ENCODE measurements at places on chromosomes 3 and 15. TPM values are rescaled to one million over a fixed set of nuclear protein-coding genes. Genes with fewer than 3 reads are reported as not detected.

DNA sequence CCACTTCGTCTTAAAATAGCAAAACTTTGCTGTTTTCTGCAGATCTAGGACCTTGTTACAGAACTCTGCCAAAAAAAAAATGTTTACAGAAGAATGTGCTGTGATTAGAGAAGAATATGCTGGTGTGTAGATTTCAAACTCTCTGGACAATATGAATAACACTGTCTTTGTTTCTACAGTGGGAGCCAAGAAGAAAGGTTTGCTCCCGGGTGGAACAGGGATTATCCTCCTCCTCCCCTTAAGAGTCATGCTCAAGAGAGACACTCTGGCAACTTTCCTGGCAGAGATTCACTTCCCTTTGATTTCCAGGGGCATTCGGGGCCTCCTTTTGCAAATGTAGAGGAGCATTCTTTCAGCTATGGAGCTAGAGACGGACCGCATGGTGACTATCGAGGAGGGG is 27.3 kb downstream of the RBM6 start:
- H3K27ac ChIP-seq, result no peak overlapping the region
- no peak for DNase-seq
- H3K36me3 ChIP-seq, result no peaks in the 10 kb centered on the region
- no peaks in the 10 kb centered on the region for H3K27me3 ChIP-seq

Gene SLCO2A1
- total RNA-seq, result 15.9 TPM

GRCh38 chr3:138450181-138450580 is 15.8 kb downstream of the ESYT3 start:
- no peak overlapping the region for H3K4me3 ChIP-seq
- no peak overlapping the region for H3K27ac ChIP-seq
- H3K4me1 ChIP-seq, result no peaks in the 10 kb centered on the region
- DNase-seq, result peak; percentile 11
- H3K36me3 ChIP-seq, result no peaks in the 10 kb centered on the region

GRCh38 chr3:183629546-183630301 is 5.7 kb upstream of the KLHL24 start:
- DNase-seq, result no peak
- no peaks in the 10 kb centered on the region for H3K36me3 ChIP-seq
- no peaks in the 10 kb centered on the region for H3K4me1 ChIP-seq
- no peak overlapping the region for H3K27ac ChIP-seq
- no peaks in the 10 kb centered on the region for H3K27me3 ChIP-seq

DNA sequence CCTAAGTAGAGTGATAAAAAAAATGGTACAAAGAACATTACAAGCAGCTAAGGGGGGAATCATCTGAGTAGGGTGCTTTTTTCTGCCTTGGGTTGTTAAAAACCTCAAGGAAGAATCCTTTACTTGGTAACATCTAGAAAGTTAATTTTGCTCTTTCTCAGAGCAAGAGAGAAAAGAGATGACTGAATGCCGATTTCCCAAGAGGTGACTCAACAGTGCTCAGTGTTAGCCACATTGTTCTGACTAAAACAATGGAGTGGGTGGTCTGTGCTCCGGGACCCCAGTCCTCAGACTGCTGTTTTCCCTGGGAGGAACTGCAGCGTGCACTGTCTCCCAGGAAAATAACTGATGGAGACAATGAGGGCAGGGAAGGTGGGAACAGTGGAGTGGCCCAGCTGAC is 41.1 kb upstream of the RASGRP1 start:
- H3K27me3 ChIP-seq, result no peaks in the 10 kb centered on the region
- no peak overlapping the region for H3K4me3 ChIP-seq
- H3K27ac ChIP-seq, result no peak overlapping the region
- no peaks in the 10 kb centered on the region for H3K4me1 ChIP-seq
- DNase-seq, result no peak

Gene AQP9
- total RNA-seq, result not detected

Gene NRROS
- total RNA-seq, result 10.7 TPM

Gene AGTR1
- not detected for total RNA-seq

GRCh38 chr15:100737214-100737613 is 134.8 kb downstream of the ASB7 start:
- DNase-seq, result no peak
- H3K36me3 ChIP-seq, result no peaks in the 10 kb centered on the region
- H3K27me3 ChIP-seq, result no peaks in the 10 kb centered on the region
- H3K4me1 ChIP-seq, result peaks cover 12% of the 10 kb centered on the region
- no peak overlapping the region for H3K4me3 ChIP-seq

Gene KCNMB2
- not detected for total RNA-seq

DNA sequence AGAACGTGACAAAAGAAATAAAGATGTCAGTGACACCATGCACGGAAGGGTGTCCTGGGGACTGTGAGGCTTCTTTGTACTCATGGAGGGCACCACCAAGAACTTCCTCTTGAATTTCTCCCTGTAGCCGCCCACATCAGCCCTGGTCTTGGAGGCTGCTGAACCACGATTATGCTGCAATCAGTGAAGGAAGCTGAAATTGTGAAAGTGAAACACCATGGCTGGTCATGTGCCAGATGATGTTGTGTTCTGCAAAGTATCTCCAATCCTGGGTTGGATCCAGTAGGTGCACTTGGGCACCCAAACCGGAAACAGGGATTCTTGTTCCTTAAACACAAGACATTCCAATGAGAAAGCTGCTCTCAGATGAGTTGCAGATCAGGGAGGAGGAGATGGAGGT is 104.4 kb upstream of the GOLGA6L6 start:
- no peak overlapping the region for H3K4me3 ChIP-seq
- no peaks in the 10 kb centered on the region for H3K27me3 ChIP-seq
- peak; percentile 65 for DNase-seq

- DNase-seq, result no peak
- H3K27me3 ChIP-seq, result no peaks in the 10 kb centered on the region
- H3K36me3 ChIP-seq, result no peaks in the 10 kb centered on the region
- no peaks in the 10 kb centered on the region for H3K4me1 ChIP-seq
- H3K27ac ChIP-seq, result no peak overlapping the region
Observed at GRCh38 chr15:93762036-93762435, 469.3 kb upstream of the MCTP2 start.

DNA sequence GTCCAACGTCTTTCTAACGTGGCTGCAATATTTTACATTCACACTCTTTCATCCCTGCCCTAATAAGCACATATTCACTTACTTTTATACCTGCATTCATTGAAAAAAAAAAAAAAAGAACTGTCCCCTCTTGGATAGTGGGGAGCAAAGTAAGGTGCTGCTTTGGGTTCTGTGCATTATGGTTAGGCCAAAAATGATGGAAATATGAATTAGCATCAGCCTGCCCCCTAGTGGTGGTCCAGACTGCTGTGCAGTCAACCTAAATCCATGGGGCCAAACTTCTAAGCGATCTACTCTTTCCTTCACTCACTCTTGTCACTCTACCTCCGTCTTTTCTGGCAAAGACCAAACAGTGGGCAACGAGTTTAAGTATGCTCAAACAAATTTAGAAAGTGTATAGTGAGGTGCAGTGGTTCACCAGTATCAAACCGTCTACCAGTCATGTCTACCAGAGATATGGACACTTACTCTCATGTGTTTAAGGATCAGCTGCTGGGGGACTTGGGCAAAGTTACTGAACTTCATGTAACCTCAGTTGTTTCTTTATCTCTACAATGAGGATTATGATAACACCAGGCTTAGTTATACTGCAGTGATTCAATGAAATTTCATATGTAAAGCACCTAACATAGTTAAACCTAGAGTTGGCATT is 61.5 kb upstream of the GRM7 start:
- H3K36me3 ChIP-seq, result no peaks in the 10 kb centered on the region
- DNase-seq, result peak; percentile 49
- H3K27ac ChIP-seq, result no peak overlapping the region
- no peaks in the 10 kb centered on the region for H3K27me3 ChIP-seq
- no peaks in the 10 kb centered on the region for H3K4me1 ChIP-seq

Gene ZSCAN29
- 57.8 TPM for total RNA-seq

DNA sequence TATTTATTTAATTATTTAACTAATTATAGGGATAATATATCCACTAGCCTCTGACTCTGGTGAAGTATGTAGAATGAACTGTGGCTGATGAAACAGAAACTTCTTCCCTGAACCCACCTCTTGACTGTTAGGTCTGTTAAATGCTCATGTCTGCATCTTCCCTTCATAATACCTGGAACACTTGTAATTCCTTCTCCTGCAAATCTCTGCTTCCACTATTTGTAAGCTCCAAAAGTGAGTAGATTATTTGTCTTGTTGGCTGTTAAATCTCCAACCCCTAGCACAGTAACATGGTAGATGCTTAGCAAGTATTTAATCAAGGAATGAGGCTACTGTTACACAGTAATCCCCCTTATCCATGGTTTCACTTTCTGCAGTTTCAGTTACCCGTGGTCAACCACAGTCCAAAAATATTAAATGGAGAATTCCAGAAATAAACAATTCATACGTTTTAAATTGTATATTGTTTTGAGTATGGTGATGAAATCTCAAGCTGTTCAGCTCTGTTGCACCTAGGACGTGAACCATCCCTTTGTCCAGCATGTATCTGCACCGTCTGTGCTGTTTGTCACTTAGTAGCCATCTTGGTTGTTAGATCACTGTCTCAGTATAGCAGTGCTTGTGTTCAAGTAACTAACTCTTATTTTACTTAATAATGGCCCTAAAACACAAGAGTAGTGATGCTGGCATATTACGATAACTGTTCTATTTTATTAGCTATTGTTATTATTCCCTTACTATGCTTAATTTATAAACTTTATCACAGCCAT is 5.7 kb downstream of the TTBK2 start:
- H3K36me3 ChIP-seq, result no peaks in the 10 kb centered on the region
- H3K27me3 ChIP-seq, result no peaks in the 10 kb centered on the region
- no peaks in the 10 kb centered on the region for H3K4me1 ChIP-seq
- no peak overlapping the region for H3K27ac ChIP-seq
- DNase-seq, result no peak
- no peak overlapping the region for H3K4me3 ChIP-seq

Gene COPG1
- 187 TPM for total RNA-seq

GRCh38 chr15:22240403-22240802 is 160.1 kb downstream of the OR4M2 start:
- no peak overlapping the region for H3K27ac ChIP-seq
- DNase-seq, result no peak
- H3K36me3 ChIP-seq, result no peaks in the 10 kb centered on the region
- no peaks in the 10 kb centered on the region for H3K4me1 ChIP-seq

DNA sequence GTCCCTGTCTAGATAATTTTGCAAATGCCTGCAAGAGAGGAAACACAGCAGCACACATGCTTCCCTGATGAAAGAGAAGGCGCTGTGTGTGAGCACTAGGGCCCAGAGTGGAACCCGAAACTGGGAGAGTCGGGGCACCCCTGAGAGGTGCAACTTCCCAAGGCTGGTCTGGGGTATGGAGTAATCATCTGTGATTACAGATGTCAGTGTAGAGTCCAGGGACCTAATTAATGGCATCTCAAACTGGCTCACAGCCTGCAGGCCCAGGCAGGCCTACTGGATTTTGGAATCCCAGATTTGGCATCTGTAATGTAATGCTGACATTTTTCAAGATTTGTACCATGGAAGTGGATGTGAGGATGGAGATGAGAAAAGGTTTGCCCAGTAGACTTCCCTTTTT is 29.4 kb downstream of the PGPEP1L start:
- no peaks in the 10 kb centered on the region for H3K4me1 ChIP-seq
- H3K27me3 ChIP-seq, result no peaks in the 10 kb centered on the region
- no peak for DNase-seq
- no peak overlapping the region for H3K27ac ChIP-seq

Gene DLEC1
- total RNA-seq, result 0.83 TPM

GRCh38 chr15:31828594-31828993 is 201.7 kb upstream of the CHRNA7 start:
- no peak overlapping the region for H3K27ac ChIP-seq
- DNase-seq, result no peak
- no peak overlapping the region for H3K4me3 ChIP-seq
- H3K4me1 ChIP-seq, result no peaks in the 10 kb centered on the region
- no peaks in the 10 kb centered on the region for H3K36me3 ChIP-seq

DNA sequence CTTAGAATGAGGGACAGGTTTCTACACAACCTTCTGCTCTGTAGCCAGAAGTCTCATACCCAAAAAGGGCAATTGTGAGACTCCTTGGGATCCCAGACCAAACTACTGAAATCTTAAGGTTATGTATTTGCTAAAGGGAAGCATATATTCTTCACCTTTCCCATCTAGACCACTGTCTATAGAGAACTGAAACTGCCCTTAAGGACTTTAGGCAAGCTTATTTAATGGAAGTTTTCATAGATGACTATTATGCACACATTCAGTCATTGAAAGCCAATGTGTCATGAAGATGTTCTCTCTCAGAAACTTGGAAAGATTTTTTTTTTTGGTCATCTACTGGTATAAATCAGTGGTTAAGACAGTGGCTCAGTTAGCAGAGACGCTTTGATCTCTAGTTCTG is 365.3 kb downstream of the MCTP2 start:
- no peaks in the 10 kb centered on the region for H3K4me1 ChIP-seq
- no peak overlapping the region for H3K4me3 ChIP-seq
- no peak overlapping the region for H3K27ac ChIP-seq
- no peak for DNase-seq

GRCh38 chr15:99250001-99250400 is 620 bp upstream of the TTC23 start:
- peaks cover 40% of the 10 kb centered on the region for H3K4me1 ChIP-seq
- H3K36me3 ChIP-seq, result no peaks in the 10 kb centered on the region
- peak overlapping the region; percentile 92 for H3K27ac ChIP-seq

Gene NDUFAF3
- 64.7 TPM for total RNA-seq

- H3K27me3 ChIP-seq, result no peaks in the 10 kb centered on the region
- no peaks in the 10 kb centered on the region for H3K36me3 ChIP-seq
- H3K4me1 ChIP-seq, result peaks cover 6% of the 10 kb centered on the region
- DNase-seq, result peak; percentile 22
- H3K27ac ChIP-seq, result peak overlapping the region; percentile 60
- H3K4me3 ChIP-seq, result no peak overlapping the region
Observed at GRCh38 chr15:67138891-67139855, 73.8 kb downstream of the SMAD3 start.

GRCh38 chr3:107112356-107112755 is 264.9 kb upstream of the CCDC54 start:
- no peak overlapping the region for H3K27ac ChIP-seq
- DNase-seq, result no peak
- H3K27me3 ChIP-seq, result no peaks in the 10 kb centered on the region
- H3K4me3 ChIP-seq, result no peak overlapping the region
- H3K4me1 ChIP-seq, result no peaks in the 10 kb centered on the region

Gene FBXL22
- not detected for total RNA-seq

- H3K4me3 ChIP-seq, result no peak overlapping the region
- H3K27me3 ChIP-seq, result no peaks in the 10 kb centered on the region
- no peak for DNase-seq
- peaks cover 44% of the 10 kb centered on the region for H3K36me3 ChIP-seq
- no peaks in the 10 kb centered on the region for H3K4me1 ChIP-seq
Observed at GRCh38 chr15:40389824-40390595, 7.5 kb downstream of the KNSTRN start.

Gene PDHB
- 93.0 TPM for total RNA-seq

All from Peyer's patch (tissue), 4 donors.